Activated T-helper 17 cell treated with anti-CD3 and anti-CD28 coated beads, Interleukin-2, amount 50 U/mL, for 72 hours (primary cell): ENCODE measurements at places on chromosomes 4 and X. TPM values are rescaled to one million over a fixed set of nuclear protein-coding genes. Genes with fewer than 3 reads are reported as not detected.

The RNF150 gene
- total RNA-seq = 0.11 TPM

DNA sequence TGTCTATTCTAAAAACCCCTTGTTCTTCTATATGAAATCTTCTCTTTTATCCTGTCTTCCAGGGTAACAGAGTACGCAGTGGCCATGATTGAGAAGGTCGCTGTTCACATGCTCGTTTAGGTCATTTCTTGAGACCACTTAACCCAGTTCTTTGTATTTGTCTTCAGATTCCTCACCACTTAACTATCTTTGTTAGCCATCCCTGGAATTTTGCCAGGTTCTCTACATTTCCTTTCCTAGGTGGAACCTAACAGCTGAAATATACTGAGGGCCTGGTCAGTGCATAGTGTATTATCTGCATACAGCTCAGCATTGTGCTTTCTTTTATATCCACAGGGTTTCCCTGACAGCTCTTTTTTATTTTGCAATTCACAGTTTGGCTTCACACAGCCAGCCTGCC, 148.9 kb upstream of the GALNT7 start:
- ATAC-seq = no peak

The PDGFRA gene
- 0.56 TPM for total RNA-seq

- ATAC-seq = no peak
Measured at GRCh38 chr4:61727286-61727685, 527.2 kb downstream of the ADGRL3 start.

DNA sequence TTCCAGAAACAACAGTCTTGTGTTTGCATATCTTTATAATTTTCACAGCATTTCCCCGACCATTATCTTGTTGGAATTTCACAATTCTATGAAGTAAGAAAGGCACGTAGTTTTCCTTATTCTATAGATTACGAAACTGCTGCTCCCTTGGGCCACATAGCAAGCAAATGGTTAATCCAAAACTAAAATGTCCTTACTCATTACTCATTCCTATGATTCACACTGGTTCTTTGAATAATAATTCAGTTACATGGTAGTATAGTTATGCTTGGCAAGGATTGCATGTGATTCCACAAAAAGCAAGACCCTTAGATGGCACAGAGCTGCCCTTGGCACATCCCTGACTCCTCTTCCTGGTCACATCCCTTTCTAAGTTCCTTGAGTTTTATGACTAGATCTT, 51.2 kb downstream of the OR13H1 start:
- no peak for ATAC-seq

DNA sequence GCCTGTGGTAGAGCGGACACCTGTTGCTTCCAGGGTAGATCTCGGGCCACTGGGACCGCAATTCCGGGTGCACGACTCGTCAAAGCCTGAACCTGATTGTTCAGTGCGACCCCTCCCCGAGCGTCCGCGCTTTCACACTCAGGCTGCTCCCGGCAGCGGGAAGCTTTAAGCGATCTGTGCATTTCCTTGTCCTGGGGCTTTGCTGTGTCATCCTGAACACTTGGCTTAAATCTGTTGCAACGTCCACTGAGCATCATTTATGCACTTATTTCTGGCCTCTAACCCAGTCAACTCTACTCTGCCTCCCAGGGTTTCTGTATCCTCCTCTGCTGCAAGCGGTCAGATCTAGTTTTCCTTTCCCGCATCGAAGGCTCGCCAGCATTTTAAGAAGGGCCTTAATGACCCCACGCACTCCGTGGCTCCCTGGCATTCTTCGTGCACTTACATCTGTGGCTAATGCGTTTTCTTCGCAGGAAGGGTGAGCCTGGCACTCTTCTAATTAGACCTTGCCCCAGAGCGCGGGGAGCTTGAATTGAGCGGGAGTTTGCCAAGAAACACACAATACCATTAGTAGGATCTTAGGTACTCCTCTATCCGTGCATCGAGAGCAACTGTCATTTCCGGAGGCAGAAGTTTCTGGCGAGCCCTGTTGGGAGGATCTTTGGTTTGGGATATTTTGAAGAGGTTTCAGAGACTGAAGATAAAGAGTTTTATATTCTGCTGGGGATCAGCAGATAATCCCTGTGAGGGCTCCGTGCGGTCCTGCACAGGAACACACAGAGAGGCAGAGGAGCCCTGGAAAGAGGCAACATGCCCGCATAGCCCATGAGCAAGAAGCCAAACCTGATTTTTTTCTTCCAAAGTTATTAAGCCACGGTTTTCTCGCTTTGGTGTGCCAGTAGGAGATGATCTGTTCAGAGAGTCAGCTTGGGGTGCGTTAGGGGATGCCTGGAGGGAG, 654 bp upstream of the DDIT4L start:
- peak; percentile 32 for ATAC-seq

The EGF gene
- total RNA-seq = not detected

The CNGA1 gene
- 0.24 TPM for total RNA-seq

DNA sequence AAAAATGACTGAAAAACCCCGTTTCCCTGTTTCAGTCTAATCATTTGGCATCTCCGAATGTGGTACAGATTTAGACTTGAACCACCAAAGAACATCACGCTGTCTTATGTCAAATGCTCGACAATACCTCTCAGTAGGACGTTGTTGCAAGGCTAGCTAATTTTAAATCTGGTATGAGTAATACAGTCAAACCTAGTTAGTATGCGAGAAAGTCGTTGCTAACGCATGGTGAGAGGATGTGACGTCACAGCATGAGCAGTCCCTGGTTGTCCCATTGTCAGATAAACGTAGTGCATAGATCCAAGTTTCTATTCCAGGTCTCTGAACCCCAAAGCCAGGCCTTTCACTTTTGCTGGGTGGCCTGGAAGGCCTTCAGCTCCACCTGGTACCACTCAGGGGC, 44.7 kb downstream of the SETD7 start:
- peak; percentile 94 for ATAC-seq

The SLITRK2 gene
- not detected for total RNA-seq

- no peak for ATAC-seq
Measured at GRCh38 chr4:93183576-93183975, 645.0 kb upstream of the ATOH1 start.

DNA sequence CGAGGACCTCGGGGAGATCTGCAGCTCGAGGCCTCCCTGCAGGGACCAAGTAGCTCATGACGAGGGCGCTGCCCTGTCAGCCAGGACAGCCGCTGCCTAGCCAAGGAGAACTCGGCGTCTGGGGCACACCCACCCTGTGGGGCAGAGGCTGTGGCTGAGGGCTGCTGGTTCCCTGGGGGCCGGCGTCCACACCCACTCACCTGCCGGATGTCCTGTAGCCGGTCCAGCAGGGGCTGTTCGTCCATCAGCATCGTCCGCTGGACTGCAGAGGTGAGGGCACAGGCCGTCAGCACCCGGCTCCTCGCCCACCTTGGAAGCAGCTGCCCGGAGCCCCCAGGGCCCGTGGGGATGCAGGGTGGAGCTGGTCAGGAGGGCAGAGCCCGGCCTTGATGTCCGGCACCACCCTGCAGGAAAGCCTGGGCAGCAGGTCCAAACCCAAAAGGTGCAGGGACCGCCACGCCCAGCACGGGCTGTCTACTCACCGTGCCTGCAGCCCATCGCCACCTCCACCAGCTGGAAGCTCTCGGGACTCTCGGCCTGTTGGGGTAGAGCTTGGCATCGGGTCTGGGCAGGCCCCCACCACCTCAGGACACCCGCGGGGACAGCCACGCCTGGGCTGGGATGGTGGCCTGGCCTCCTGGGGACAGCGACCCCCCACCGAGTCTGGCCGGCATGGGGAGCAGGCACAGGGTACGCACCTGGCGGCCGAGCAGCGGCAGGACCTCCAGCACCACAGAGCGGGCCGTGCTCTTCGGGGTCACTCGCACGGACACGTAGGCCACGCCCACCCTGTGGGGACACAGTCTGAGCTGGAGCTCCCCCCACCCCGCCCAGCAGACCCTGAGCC, 6.9 kb downstream of the DGKQ start:
- ATAC-seq = no peak

- ATAC-seq = peak; percentile 31
Measured at GRCh38 chr4:10554694-10555093, 97.5 kb upstream of the ZNF518B start.

GRCh38 chr4:82255657-82256056, 118.1 kb downstream of the HNRNPD start:
- no peak for ATAC-seq

DNA sequence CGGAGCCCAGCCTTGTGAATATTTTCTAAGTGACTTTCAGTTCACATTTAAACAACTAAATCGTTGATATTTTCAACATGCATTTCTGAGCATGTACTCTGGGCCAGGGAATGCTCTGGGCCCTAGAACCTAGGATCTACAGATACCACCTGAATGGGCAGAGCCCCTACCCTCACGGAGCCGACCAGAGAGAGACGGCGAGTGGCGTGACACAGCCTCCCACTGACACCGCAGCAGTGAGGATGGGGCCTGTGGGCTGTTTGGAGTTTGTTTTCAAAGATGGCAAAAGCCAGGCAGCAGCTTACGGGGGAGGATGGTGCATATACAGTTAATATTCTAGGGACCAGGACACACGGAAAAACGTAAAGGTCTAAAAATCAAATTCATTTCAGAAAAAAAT, 17.7 kb downstream of the NELFA start:
- no peak for ATAC-seq

The ADAM29 gene
- total RNA-seq = not detected

The TBX22 gene
- not detected for total RNA-seq

The EXOC1 gene
- total RNA-seq = 40.7 TPM

DNA sequence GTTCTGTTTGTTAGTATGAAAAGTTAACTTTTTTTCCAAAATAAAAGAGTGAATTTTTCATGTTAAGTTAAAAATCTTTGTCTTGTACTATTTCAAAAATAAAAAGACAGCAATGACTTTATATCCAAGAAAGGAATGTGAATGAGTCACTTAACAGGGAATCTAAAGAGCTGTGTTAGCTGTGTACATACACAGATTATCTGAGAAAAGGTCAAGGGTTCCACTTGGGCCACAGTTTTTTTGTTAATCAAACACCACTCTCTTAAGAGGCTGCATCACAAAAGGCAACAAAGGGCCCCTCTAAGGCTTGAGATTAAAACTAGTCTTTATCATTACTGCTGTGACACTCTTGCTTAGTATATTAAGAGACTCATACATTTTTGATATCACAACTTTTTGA, 82.1 kb downstream of the FIP1L1 start:
- ATAC-seq = no peak

DNA sequence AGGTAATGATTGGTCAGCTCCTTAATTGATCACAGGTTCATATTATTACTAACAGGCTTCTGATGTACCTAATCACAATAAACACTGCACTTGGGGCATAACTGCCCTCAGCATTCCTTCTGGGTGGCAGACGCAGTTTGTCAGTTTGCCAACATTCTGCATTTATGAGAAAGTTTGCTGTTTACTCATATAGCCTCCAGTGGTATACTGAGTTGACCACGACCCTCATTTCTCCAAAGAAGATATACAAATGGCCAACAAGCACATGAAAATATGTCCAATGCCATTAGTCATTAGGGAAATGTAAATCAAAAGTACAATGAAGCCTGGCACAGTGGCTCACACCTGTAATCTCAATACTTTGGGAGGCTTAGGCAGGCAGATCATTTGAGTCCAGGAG, 26.3 kb downstream of the EFHC2 start:
- no peak for ATAC-seq

DNA sequence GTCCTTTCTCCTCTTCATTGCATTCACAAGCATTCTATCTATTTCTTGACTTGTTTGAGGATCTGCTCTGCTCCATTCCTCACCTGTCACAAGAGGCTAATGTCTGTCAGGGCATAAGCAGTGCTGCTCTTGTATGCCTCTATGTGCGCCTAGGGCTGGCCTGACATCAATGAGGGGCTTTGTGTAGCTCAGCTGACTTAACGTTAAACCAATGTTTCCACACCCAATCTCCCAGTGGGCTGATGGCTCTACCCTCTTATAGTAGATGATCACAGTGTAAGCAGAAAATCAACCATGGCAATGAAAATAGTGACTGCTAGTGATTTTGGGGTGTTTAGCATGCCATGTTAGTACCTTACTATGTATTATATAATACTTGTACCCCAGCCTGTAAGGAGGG, 139.0 kb downstream of the UNC5C start:
- ATAC-seq = no peak

- peak; percentile 28 for ATAC-seq
Measured at GRCh38 chr4:108881190-108881589, 118.3 kb upstream of the ETNPPL start.

- ATAC-seq = no peak
Measured at GRCh38 chr4:117907646-117908045, 126.6 kb upstream of the NDST3 start.

The FOXR2 gene
- not detected for total RNA-seq

The RASGEF1B gene
- 0.61 TPM for total RNA-seq

- no peak for ATAC-seq
Measured at GRCh38 chr4:865121-865465, 39.2 kb upstream of the CPLX1 start.

GRCh38 chrX:131308980-131309379, 19.9 kb upstream of the IGSF1 start:
- no peak for ATAC-seq

DNA sequence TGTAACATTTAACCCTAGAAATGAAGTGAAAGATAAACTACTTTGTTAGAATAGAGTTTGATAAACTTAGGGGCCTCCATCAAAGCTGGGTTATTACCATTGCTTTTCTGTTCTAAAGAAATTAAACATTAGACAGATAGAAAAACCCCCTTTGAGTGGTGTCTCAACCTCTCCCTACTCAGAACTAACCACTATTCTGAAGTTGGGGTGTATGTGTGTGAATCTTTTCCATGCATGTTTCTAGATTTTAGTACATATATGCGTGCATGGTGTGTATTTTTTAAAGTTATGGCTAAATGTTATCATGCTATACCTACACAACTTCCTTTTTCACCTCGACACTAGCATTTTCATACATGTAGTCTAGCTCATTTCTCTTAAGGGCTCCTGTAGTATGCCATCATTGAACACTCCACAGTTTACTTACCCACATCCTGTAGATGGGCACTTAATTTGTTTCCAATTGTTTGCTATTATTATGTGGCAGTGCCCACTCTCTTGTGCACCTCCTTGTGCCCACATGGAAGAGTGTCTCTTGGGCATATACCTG, 25.7 kb downstream of the GEMIN8 start:
- ATAC-seq = peak; percentile 83

The L1CAM gene
- 2.3 TPM for total RNA-seq

The ASB11 gene
- not detected for total RNA-seq

DNA sequence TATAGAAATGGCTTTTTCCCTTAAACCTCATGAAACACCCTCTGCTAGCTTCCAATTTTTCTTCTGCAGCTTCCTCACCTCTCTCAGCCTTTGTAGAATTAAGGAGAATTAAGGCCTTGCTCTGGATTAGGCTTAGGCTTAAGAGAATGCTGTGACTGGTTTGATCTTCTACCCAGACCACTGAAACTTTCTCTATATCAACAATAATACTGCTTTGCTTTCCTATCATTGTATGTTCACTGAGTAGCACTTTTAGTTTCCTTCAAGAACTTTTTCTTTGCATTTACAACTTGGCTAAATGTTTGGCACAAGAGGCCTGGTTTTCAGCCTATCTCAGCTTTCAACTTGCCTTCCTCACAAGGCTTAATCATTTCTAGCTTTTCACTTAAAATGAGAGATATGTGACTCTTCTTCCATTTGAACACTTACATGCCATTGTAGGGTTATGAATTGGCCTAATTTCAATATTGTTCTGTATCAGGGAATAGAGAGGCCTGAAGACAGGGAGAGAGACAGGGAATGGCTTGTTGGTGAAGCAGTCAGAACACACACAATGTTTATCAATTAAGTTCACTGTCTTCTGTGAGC, 28.2 kb downstream of the TMEM154 start:
- peak; percentile 45 for ATAC-seq

The CSAG3 gene
- not detected for total RNA-seq

The GPR50 gene
- total RNA-seq = not detected

GRCh38 chrX:14533867-14534266, 4.5 kb downstream of the GLRA2 start:
- no peak for ATAC-seq

- no peak for ATAC-seq
Measured at GRCh38 chr4:36997727-36998126, 246.8 kb upstream of the NWD2 start.

GRCh38 chrX:154488336-154489075, 1.9 kb downstream of the SLC10A3 start:
- no peak for ATAC-seq
